Activated T-cell treated with anti-CD3 and anti-CD28 coated beads, Interleukin-2, amount 50 U/mL, for 48 hours (primary cell): ENCODE measurements at places on chromosomes 11 and 22.

DNA sequence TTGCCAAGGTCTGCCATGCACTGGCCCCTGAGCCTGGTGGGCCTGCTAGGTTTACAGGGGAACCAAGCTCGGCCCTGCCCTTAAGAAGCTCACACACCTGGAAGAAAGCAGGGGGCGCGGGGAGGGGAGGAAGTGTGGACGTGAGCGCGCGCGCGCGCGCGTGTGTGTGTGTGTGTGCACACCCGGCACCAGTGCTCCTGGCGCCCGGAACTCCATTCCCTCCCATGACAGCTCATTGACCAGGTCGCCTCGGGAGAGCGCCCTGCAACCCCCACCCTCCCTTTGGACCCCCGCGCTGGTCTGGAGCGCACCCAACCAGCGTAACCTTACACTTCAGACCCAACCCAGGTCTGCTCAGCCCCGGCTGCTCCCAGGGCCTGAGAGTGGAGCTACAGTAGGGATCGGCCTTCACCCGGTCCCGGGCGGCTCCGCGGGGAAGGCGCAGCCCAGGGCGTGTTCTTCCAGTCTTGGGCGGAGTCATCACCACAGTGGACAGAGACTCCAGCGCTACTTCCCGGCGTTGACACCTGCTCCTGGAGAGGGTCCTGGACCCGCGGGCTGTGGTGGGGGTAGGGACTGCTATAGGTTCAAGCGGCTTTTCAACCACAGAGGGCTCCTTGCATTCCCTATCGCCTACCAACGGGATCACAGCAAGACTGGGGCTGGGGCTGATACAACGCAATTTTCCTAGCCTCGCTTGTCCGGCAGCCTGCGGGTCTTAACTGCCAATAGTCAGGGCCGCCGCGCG is 1.5 kb downstream of the GALNT18 start:
- peak; percentile 35 for DNase-seq

DNA sequence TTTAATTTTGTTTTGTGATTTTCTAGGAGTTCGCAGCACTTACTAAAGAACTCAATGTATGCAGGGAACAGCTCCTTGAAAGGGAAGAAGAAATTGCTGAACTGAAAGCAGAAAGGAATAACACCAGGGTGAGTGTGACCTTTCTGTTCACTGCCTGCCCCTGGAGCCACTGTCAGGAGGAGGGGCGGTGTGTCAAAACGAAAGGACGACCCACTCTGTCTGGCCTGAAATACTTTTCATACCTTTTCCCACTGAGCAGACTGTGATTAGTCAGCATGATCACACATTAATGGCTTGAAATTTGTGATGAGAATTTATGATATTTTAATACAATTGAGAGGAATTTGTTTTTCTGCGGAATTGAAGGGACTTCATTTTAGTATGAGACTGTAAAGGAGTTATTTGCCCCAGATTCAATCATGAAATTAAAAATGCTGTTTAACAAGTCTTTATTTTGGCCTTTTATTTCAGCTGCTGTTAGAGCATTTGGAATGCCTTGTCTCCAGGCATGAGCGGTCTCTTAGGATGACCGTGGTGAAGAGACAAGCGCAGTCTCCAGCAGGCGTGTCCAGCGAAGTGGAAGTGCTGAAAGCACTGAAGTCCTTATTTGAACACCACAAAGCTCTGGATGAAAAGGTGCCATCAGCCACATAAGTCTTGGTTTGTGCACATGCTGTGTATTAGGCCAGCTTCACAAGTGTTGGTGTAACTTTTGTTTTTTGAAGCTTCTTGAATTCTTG is 54.1 kb downstream of the PPFIA1 start:
- DNase-seq, result no peak

DNA sequence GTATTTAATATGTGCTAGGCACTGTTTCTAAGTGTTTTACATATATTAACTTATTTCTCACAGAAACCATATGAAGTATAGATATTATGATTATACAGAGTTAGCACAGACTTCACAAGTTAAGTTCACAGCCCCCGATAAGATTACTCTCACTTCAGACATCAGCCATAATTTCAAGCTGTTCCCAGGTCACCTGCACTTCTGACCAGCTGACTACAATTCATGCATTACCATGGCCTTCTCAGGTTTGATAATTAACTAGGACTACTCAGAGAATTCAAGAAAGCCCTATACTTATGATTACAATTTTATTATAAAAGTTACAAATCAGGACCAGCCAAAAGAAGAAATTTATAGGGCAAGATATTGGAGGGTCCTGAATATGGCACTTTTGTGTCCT is 68.2 kb upstream of the RRM1 start:
- no peak for DNase-seq

DNA sequence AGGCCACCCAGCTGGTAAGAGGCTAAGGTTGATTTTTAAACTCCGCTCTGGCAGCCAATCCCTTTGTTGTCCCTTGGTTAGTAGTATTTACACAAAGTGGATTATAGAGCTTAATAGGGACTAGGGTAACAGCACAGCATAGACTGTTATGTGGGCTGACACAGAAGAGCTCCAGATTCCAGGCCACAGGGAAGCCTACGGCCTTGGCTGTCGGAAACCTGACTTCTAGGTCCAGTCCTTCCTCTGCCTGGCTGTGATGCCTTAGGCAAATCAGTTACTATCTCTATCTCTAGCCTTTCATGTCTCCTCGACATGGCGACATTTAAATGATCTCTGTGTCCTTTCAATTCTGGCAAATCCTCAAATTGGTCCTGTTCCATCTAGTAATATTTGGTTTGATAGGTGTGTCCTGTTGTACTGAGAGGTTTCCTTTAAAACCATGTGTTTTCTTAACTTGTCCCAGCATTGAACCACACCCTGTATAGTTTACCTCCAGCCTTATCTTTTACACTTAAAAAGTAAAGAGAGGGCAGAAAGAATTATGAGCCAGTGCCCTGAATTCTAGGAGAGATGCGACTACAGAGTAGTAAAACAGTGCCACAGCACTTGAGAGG is 4.2 kb downstream of the MMP1 start:
- no peak for DNase-seq

- DNase-seq, result peak; percentile 59
These were observed 112.1 kb upstream of the DRD2 start for GRCh38 chr11:113587308-113587739.

- no peak for DNase-seq
These were observed 134.2 kb upstream of the NECTIN1 start for GRCh38 chr11:119863236-119863635.

DNA sequence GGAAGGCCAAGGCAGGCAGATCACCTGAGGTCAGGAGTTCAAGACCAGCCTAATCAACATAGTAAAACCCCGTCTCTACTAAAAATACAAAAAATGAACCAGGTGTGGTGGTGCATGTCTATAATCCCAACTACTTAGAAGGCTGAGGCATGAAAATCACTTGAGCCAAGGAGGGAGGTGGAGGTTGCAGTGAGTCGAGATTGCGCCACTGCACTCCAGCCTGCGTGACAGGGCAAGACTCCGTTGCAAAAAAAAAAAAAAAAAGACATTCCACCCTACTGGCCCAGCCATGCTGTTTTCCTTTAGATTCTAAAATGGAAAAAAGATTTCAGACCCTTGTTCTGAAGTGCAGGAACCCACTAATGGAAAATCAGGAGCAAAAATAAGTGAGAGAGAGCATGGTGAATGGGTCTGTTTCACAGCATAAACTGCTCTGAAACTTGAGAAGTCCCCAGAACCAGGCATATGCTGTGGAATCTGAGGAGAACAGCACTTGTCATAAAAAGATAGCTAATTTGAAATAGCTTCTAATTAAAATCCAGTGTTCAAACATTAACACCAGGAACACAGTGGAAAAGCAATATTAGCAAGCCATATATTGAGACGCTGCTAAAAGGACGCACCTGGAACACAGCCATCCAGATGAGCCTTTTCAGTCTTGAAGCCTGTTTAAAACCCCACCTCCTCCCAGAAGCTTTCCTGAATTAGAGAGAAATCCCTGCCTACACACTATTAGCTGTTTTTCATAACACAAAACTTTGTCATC is 66.3 kb upstream of the CHRM4 start:
- no peak for DNase-seq

DNA sequence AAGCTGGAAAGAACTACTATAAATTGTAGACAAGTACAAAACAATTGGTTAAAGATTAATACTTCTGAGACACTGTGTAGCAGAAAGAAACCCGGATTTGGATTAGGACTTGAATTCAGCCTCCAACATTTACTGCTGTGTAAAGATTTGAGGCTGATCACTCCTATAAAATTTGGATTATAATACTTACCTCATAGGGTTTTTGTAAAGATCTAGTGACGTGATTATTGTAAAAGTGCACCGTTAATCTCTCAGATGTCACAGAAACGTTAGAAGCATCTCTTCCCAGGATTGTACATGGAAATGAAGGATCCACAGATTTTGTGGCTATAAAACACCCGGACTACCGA is 323 bp upstream of the HIKESHI start:
- DNase-seq, result no peak

DNA sequence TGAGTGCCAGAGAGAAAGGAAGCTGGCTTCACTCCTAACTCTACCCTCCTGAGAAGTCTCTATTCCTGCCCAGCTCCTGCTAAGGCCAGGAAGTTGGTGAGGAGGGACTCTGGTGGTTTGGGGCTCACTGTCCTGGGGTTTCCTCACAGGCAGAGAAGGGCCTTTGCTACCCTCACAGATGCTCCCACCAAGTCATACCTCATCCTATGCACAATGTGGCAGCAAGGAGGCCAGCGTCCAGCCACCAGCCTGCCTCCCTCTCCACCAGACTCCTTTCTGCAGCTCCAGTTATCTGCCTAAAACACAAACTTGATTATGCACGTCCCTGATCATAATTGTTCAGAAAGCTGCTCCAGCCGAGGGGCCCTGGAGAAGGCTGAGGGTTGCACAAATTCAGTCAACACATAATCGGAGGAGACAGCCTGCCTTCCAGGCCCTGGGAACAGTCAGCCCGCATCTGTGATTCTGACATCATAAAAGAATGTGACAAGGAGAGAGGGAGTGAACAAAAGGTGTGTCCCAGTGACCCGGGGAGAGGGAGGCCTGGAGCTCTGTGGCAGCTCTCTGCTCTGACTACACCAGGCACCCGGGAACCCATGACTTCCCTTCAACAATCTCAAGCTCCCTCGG is 28.8 kb downstream of the DKK3 start:
- no peak for DNase-seq

GRCh38 chr11:23932485-23932898 is 564.4 kb upstream of the LUZP2 start:
- no peak for DNase-seq

- DNase-seq, result no peak
These were observed 1336.8 kb downstream of the TBC1D22A start for GRCh38 chr22:48099251-48099650.

GRCh38 chr11:78438298-78438975 is 20.8 kb upstream of the GAB2 start:
- no peak for DNase-seq

DNA sequence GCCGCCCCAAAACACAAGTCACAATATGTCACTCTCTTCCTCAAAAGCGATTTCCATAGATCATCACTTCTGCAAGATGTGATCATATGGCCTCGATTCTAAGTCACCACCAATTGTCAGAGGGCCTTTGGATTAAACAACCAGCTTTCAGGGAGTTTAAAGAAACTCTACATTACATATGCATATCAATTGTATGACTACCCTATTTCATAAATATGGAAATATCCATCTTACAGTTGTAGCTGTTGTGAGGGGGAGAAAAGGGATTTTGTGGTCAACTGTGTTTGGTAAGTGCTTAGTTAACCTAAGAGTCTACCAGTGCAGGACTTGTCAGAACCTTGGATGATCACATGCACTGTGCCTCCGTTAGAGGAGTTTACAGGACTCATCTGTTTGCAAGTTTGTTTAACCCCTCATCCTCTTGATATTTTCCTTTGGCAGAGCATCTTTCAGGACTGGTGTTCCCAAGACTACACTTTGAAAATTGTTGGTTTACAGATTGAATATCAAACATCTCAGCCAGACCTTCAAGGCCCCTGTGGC is 99.9 kb downstream of the CHST1 start:
- no peak for DNase-seq

DNA sequence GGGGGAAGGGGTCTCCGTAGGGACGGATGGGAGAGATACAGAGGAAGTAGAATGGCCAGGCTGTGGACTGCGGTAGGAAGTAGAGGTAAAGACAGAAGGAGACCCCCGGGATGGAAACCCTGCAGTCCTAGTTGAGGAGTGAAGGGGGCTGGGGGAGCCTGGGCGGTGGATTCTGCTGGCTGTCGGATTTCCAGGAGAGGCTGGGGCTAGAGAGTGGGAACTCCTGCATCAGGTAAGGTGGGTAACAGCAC is 727 bp upstream of the SCARF2 start:
- no peak for DNase-seq

DNA sequence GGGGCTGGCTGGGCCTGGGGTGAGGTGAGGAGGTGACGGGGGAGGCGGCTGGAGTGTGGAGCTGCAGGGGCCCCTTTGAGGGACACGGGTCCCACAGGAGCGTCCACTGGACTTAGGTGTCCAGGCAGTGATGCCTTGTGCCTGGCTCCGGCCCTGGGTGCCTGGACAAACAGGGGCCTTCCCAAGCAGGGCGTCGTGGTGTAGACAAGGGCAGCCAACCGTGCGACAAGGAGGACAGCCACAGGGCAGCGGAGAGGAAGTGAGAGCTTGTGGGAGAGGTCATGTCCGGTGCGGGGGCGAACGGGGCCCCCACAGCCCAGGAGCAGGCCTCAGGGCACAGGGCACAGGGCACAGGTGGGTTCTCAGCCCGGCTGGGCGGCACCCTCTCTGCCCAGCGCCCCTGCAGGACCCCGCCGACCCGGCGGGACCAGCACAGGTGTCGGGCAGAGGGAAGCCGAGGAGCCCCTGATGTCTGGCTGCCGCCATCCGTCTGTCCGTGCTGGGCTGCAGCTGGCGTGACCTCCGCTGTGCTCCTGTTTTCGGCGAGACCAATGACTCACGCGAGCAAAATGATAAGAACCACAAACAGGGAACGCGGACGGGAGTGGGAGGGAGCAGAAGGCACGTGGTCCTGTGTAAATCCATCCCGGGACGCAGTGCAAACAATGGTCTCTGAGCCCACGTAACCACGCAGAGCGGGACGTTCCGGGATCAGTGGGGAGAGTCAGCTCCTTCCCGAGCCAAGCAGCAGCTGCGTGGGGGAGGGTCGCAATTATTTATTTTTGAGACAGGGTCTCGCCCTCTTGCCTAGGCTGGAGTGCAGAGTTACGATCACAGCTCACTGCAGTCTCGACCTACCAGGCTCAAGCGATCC is 49.1 kb upstream of the A4GALT start:
- DNase-seq, result no peak

- no peak for DNase-seq
These were observed 76.0 kb downstream of the MRTFA start for GRCh38 chr22:40560551-40560950.

DNA sequence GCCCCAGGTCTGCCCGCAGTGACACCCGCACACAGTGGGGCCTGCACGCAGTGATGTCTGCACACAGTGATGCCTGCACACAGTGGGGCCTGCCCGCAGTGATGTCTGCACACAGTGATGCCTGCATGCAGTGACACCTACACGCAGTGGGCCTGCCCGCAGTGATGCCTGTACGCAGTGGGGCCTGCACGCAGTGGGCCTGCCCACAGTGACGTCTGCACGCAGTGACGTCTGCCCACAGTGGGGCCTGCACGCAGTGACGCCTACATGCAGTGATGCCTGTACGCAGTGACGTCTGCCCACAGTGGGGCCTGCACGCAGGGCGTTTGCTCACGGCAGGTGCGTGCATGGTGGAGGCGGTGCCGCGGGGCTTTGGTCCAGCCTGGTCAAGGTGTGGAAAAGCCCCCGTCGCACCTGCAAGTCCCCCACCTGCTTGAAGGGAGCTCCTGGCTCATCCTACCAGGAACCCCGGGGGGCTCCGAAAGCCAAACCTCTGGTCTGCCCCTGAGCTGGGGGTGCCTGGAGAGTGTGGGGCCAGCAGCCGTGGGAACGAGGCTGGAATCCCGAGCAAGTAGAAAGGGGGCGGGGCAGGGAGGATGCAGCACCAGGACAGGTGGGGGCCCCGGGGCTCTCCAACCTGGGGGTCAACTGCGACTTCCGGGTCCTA is 8.9 kb upstream of the SYT8 start:
- DNase-seq, result no peak
